DMS53 (cell line): ENCODE measurements at places on chromosomes 2 and 18.
A peak's percentile ranks its signal among the peaks of the same experiment; 100 is the strongest.

- DNase-seq, result no peak
Measured at GRCh38 chr2:143501106-143501676, 372.0 kb downstream of the ARHGAP15 start.

- DNase-seq, result no peak
Measured at GRCh38 chr2:239935789-239936758, 89.1 kb downstream of the NDUFA10 start.

GRCh38 chr2:216743781-216744180, 48.4 kb upstream of the IGFBP5 start:
- DNase-seq, result no peak

DNA sequence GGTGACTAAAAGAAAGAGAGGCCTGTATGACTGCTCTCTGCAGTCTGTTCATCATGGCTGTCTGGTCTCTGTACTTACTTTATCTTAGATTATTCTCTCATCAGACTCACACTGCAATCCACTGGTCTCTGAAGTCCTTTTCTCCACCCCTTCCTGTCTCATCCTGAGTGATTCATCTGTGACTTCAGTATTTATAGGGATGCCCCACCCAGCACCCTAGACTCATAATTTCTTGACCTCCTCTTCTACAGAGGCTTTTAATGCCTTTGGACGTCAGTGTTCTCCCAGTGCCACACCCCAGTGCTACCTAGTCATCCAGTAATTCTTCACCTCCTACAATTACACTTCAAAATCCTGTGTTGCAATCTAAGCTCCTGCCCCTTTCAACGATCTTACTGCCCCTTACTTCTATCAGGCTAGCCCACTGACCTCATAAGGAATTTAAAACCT, 14.9 kb upstream of the ITPRID2 start:
- peak; percentile 22 for DNase-seq

DNA sequence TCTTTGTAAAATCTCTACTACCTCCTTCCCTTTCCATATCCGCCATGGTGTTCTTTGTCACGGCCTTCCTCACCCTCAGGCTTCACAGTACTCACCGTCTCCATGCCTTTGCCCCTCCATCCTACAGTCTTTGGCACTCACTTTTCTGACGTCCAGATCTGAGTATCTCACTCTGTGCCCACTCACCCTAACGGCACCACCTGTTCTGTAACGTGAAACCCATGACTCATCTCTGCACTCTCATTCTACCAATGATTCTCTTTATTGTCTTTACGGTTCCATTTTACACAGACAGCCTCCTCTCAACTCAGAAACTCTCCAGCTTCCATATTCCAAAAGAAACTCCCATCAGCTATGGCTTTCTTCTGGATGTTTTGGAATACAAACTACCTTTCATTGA, 56.7 kb downstream of the NETO1 start:
- DNase-seq, result peak; percentile 98

GRCh38 chr2:113231064-113231463, 47.7 kb downstream of the PAX8 start:
- no peak for DNase-seq

GRCh38 chr2:236510034-236510433, 59.6 kb upstream of the ACKR3 start:
- DNase-seq, result no peak

- no peak for DNase-seq
Measured at GRCh38 chr2:222217712-222218111, 81.1 kb downstream of the PAX3 start.

GRCh38 chr2:178070824-178071223, 1.8 kb downstream of the PDE11A start:
- DNase-seq, result peak; percentile 47

DNA sequence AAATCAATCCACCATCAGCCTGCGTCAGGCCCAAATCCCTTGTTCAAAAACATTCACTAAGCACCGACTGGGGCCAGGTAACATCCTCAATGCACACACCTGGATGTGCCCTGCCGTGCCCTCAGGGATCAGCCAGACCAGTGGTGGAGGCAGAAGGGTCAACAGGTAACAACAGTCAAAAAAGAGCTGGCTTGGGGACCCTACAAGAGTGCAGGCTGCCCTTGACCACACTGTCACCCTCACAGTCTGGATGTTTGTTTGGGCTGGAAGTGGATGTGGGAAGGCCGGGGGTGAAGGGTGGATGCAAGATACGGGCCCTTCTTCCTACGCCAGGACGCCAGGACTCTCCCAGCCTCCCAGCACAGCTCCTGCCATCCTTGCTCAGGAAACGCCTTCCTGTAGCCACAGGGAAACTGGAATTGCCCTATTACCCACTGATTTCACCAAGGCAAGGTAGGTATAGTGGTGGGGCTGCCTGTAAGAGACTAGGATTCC, 2.7 kb downstream of the BIN1 start:
- no peak for DNase-seq

DNA sequence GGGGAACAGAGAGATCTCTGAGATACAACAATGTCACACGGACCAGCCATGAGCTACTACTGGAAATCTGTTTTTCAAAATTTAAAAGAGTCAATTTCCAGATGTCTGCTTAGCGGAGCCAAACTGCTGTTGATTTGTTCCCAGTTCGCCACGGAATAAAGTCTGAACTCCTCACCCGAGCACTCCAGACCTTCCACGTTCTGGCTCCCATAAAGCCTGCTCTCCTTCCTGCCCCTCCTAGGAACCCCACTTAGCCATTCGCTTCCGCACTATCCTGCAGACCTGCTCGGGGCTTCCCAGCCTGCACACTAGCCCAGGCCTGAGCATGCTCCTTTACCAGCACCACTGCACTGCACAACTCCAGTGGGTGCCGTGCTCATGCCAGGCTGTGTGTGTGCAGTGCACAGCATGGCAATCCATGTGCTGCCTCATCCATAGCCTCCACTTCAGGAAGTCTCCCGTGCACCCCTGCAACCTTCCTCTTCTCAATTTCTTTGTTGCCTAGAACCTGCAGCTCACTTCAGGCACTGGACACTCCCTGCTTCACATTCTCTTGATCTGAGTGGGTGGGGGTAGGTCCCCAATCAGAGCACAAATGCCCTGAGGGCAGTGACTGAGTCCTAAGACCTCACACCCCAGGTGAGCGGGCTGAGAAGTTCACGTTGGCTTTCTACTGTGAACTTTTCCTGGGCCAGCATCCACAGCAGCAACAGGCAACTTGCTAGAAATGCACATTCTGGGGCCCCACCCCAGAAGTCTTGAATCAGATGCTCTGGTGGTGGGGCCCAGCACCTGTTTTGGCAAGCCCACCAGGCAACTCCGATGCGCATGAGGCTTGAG, 53.7 kb downstream of the ZBTB7C start:
- DNase-seq, result no peak

DNA sequence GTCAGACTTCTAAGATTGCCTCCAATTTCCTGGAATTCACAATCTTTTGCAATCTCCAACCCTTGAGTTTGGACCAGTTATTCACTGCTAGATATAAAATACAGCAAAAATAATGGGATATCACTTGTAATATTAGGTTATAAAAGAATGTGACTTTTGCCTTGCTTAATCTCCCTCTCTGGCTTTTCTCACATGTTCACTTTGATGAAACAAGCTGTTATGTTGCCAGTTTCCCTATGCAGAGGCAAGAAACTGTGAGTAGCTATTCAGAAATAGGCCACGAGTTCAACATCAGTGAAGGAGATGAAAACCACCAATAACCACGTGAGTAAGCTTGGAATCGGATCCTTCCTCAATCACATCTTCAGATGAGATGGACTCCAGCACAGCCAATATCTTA, 842.7 kb downstream of the RNF144A start:
- DNase-seq, result no peak

- DNase-seq, result no peak
Measured at GRCh38 chr2:110146183-110146944, 30.7 kb upstream of the MALL start.

- DNase-seq, result no peak
Measured at GRCh38 chr2:172297950-172298349, 129.4 kb upstream of the ITGA6 start.

DNA sequence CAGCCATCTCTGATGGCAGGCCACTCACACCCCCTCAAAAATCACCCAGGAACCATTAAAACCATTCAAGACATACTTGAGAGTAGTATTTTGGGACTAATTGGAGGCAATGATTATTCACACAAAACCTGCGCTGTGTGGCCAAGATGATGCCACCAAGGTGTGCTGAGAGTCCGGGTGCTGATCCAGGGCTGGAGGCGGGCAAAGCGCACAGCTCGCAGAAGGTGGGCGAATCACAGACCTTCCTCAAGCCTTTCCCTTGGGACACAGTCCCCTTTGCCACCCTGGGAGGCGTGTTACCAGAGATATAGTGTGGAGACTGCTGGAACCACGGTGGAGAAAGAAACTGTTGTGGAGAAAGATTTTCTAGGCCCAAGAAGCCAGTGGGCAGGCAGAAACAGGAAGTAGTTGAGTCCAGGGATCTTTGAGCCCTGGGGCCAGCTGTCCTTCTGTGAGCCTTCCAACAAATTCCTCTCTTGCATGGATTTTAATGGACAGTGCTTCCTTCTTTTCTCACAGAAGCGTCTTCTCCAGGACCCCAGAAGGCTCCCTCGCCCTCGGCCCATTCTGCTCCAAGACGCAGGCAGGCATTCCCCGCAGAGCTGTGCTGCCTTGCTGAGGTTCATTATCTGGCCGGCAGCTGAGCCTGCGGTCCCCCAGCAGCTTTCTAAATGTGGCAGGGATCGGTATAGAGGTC, 8.0 kb downstream of the COPS9 start:
- DNase-seq, result no peak

DNA sequence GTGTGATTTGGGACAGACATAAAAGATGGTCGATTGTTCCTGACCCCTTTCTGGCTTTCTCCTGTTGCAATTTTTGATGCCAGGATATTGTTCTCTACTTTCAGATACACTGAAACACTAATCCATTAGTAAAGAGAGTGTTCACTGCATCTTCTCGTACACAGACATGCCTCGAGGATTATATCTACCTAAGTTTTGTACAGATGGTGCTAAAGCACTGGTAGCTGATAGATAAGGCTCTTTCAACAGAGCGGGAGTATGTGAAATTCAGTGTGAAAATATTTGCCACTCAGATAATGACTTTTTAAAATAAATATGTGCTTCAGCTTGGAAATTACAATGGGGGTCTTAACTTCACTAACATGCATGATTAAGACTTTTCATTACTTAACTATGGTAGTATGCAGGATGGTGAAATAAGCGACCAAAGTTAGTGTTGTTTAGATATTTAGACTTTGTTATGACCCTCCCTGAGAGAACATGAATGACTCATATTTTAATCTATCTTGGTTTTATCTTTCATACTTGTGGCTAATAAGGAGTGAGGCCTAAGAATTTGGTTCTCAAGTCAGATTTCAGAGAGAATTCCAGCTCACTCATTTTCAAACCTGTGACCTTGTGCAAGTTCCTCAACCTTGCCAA, 474.9 kb downstream of the NRXN1 start:
- no peak for DNase-seq

DNA sequence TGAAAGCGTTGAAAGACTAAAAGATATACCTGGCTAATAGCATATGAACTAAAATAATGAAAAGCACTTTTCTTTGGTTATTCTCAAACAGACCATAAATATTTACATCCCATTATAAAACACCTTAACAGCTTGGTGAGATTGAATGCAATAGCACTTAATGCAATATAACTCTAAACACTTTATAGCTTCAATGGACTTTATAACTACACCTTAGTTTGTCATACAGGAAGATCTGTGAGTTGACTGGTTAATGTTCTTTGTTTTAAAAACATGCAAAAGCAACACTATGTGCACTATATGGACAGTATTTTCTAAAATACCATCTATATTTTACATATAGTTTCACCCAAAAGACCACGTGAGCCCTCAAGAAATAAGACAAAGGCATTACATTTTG, 353.3 kb upstream of the ACVR2A start:
- DNase-seq, result no peak

DNA sequence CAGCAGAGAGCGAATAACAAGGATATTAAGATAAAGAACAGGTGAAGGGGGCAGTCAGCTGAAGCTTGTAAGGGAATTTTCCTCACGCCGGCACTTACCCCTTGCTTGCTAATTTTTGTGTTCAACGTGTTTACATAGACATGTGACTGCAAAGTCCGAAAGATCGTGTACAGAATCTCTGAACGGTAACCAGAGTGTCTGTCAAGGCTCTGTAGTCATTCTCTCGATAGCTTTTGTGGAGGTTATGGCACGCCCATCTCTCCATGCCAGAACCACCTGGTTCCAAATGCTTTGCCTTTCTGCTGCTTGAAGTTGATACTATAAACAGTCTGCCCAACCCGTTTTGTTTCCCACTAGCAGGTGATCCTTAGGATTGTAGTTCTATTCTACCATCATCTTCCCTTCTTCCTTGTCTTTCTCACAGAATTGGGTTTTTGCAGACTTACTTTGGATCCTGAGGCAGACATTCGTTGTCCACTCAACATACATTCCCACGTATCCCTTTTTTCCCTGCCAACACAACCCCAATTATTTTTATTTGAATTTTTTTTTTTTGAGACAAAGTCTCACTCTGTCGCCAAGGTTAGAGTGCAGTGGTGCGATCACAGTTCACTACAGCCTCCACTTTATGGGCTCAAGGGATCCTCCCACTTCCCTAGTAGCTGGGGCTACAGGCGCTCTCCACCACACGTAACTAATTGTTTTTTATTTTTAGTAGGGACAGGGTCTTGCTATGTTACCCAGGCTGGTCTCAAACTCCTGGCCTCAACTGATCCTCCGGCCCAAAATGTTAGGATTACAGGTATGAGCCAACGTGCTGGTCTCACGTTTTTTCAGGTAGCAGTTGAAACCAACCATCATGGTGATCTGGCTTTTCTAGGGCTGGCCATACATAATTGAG, 1.3 kb upstream of the USP34 start:
- DNase-seq, result peak; percentile 77

GRCh38 chr18:809985-810642, 1.9 kb downstream of the YES1 start:
- DNase-seq, result no peak

DNA sequence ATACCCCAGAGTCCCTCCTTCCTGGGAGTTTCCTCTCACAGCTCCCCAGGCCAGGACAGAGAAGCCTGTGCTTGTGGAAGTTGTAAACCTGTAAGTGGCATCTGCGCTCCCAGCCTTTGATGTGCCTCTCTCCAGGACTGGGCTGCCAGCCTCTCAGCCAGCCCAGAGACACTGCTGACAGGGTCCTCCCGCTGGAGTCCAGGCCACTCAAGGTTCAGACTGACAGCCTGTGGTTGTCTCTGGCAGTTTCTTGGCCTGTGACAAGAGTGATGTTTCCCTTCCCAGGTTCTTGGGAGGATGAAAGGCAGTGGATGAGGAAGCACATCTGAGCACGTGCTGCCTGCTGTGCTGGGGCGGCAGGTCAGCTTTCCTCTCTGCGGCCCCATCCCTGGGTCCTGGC, 3.0 kb downstream of the SLC35F6 start:
- no peak for DNase-seq

DNA sequence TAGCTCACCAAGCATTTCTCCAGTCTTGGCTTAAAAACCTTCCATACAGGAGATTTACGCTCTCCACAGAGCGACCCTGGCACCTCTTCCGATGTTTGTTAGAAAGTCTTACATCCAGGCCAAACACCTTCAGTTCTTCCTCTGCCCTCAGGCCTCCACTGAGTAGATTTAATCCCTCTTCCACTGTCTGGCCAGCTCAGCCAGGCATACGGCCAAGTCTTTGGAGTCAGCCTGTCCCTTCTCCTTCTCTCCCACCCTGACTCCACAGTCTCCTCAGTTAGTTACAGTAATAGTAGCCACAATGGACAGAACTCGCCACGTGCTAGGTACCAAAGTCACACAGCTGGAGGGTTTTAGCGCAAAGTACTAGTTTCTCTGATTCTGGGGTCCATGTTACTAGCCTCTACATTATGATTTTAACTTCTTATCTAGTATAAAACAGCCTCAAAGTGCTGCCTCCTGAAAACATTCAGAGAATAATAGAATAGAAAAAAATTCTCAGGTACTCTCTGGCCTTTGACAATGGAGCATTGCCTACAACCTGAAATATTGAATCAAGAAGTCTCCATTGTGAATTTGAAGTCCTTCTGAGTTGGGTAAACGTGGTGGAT, 39.5 kb downstream of the THNSL2 start:
- no peak for DNase-seq
